ENCODE measurements at places on chromosomes 11 and 22.
A peak's percentile ranks its signal among the peaks of the same experiment; 100 is the strongest.

DNA sequence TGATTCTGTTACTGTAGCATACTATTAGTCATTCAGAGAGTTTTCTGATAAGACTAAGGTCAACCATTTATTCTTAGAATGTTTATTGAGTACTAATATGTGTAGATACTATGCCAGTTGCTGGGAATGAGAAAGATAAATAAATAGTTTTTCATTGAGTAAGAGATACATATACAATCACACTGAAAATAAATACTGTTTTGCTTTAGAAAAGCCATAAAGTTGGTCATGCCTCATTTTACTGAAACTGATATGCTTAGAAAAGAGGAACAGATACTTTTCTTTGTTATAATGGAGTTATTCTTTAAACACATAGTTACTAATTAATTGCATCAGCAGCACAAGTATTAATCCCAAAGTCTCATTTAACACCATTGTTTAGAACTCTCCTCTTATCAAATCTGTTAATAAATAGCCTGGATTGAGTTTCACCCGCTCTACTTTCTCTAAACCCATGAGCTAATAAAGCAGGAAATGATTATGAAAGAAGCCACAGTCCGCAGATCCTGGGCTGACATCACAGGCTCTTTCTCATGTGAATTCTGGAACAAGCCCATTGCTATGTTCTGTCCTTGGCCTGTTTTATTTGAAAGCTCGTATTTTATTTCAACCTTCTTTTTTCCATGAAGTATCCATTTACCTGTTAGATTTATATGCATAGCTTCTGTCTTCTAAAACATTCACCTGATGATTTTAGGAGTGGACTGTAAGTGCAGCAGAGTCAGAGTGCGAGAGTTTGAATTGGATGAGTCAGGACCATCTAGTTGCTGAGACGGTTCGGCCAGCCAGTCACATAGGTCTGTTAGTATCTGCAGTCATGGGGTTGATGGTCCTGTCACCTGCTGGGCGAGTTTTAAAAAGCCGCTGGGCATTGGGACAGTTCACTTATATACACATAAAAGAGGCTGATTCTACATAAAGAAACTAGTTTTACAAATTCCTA is 35.5 kb downstream of the PIWIL4 start:
- H3K27ac ChIP-seq, result peak overlapping the region; percentile 95
- H3K36me3 ChIP-seq, result peaks cover 19% of the 10 kb centered on the region
- DNase-seq, result peak; percentile 63
- peaks cover 20% of the 10 kb centered on the region for H3K4me1 ChIP-seq
- H3K27me3 ChIP-seq, result no peaks in the 10 kb centered on the region

DNA sequence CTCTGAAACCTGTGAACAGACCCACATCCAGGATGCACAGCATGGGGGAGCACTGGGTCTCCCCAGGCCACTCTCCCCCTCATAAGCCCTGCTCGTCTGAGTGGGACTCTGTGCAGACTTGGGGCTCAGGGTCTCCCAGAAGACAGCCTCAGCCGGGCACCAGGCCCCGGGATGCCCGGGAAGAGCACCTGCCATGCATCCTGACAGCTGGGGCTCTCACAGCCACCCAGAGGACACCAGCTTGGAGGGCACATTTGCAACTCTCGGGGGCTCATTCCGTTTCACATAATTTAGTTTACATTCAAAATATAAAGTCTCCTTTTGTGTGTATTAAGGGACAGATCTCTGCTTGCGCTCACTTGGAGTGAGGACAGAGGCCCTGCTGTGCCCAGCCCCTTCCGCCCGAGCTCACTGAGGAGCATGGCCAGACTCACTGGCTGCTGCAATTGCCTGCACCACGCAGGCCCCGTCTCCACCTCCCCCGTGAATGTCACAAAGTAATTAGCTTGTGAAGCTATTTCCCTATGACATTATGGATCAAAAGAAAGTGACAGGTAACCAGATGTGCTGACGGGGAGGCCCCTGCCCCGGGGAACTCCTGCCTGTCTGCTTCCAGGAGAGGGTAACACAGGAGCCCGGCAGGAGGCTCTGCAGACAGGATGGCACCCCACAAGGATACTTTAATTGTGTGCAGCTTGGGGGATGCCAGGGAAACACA is 275.6 kb downstream of the BRD1 start:
- no peak for DNase-seq
- peaks cover 23% of the 10 kb centered on the region for H3K4me1 ChIP-seq
- no peak overlapping the region for H3K27ac ChIP-seq
- no peak overlapping the region for H3K4me3 ChIP-seq
- H3K27me3 ChIP-seq, result peaks cover 18% of the 10 kb centered on the region

GRCh38 chr11:71466358-71466757 is 13.4 kb downstream of the NADSYN1 start:
- H3K27ac ChIP-seq, result no peak overlapping the region
- no peaks in the 10 kb centered on the region for H3K27me3 ChIP-seq
- DNase-seq, result no peak
- H3K4me1 ChIP-seq, result no peaks in the 10 kb centered on the region
- no peak overlapping the region for H3K4me3 ChIP-seq

- H3K27ac ChIP-seq, result no peak overlapping the region
- no peaks in the 10 kb centered on the region for H3K36me3 ChIP-seq
- DNase-seq, result no peak
- H3K4me3 ChIP-seq, result no peak overlapping the region
Measured at GRCh38 chr11:3926458-3927095, 71.1 kb downstream of the STIM1 start.
